ENCODE measurements at places on chromosomes 1 and 21.

DNA sequence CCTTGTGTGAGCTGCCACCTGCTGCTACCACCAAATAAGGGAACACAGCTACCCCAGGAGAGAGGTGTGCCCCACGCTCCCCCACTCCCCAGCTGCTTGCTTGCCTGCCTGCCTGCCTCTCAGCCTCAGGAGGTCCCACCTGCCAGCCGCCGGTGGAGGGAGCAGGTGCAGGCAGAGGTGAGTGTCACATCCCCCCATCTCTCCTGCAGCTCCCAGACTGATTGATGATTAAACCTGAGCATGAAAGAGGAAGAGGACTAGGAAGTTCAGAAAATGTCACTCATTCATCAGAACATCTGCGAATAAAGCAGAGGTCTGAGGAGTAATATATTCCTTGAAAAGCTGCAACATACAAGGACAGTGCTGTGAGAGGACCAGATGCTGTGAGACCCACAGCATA is 58.6 kb upstream of the HIVEP3 start:
- DNase-seq: no peak

DNA sequence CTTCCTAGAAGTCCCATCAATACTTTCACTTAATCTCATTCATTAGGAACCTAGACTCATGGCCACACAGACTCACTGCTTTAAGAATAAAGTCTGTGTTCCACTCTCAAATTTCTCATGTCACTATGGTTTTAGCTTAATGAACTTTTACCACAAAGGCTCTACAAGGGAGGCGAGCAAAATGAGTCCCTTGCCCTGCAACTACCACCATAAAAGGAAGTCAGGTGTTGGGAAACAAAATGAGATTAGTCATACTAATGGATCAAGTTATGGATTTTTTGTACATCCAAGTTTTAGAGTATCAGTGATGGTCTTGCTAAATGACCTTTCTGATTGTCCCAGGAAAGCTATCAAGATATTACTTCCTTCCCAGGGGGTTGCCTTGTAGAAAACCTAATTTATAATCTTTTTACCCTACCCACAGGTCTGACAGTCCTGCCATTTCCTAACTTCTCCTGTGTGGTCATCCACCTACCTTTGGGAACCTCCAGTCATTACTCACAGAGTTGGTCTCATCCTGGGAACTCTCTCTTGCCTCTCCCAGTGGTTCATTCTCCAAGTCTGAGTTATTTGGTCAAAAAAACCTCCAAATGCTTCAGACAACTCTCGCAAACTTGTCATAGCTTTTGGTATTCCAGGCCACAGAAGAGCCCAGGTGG is 51.8 kb upstream of the SLC16A1 start:
- no peak for DNase-seq

GRCh38 chr1:39425151-39425550 is 66.3 kb upstream of the BMP8A start:
- no peak for DNase-seq

- no peak for DNase-seq
These were observed 27.3 kb downstream of the SPSB1 start for GRCh38 chr1:9319789-9320519.

DNA sequence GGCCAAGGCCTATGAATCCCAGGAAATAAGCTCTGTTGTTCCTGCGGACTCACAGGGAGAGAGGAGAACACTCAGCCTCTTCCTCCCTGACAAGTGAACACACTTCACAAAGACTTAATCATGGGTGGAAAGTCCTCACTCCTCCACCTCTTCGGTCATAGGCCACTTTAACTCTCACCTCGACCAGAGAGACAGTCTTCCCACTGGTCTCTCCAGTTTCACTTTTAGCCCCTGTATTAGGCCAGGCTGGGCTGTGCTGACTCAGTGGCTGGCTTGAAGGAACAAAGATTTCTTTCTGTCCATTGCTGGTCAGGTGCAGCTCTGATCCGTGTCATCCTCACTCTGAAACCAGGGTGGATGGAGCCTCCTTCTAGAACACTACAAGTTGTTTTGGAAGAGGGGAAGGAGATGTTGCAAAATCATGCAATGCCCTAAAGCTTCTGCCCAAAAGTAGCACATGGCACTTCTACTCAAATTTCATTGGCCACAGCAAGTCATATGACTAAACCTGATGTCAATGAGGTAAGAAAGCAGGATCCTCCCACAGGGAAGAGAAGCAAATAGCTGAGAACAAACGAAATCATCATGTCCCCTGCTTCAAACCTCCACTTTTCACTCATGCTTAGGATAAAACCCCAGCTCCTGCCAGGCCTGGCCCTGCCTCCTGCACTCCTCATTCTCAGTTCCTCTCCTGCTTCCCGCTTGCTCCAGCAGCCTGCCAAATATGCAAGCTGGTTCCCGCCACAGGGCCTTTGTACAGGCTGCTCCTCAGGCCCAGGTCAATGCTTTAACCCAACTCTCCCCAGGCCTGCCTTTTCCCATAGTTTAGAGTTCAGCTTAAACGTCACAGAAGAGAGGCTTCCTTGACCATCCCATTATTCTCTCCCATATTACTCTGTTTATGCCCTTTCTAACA is 150.5 kb upstream of the RUNX3 start:
- DNase-seq: no peak

DNA sequence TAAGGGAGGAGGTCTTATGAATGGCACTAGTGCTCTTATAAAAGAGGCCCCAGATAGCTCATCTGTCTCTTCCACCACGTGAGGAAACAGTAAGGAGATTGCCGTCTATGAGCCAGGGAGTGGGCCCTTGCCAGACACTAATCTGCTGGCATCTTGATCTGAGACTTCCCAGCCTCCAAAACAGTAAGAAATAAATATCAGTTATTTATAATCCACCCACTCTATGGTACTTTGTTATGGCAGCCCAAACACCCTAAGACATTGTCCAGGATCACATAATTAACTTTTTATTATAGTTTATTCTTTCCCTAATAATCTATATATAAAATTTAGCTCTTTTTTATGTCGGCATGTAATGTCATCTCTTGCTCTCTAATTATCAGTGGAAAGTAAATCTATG is 144.0 kb upstream of the IRF2BP2 start:
- DNase-seq: no peak

GRCh38 chr1:109634771-109635750 is 15.4 kb downstream of the AMPD2 start:
- DNase-seq: peak; percentile 26

DNA sequence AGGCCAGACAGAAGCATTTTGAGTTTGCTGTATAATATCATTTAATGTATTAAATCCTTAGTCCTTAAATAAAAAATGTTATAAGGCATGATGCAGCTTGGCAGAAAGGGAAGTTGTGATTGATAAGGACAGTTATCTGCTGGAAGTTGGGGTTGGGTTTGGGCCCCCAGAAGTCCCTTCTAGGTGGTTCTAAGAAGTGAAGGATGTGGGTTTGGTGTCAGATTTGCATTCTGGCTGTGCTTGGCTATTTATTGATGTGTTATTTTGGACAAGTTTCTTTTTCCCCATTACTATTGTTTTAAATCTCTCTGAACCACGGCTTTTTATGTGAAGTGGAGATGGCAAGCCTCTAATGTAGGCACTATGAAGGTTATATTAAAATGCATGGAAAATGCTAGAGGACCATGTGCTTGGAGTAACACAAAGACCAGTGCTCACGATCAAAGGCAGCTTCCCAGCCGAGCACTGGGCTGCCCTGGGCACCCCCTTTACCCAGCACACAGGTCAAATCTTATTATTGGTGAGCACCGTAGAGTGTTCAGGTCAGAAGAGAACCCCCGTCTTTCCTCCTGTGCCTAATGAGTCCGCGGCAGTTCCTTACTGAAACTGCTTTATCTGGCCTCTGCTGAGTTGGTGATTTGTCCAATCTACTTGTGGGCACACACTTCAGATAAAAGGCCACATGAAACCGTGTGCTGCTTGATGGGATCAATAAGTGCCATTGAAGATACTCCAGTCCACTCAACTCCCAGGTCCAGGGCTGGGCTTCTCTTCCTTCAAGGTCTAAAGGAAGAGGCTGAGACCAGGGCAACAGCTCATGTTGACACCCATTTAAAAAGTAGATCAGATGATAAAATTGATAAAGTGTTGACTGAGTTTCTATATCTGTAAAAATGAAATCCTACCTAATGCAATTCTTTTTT is 212.0 kb downstream of the PRDM2 start:
- DNase-seq: no peak

DNA sequence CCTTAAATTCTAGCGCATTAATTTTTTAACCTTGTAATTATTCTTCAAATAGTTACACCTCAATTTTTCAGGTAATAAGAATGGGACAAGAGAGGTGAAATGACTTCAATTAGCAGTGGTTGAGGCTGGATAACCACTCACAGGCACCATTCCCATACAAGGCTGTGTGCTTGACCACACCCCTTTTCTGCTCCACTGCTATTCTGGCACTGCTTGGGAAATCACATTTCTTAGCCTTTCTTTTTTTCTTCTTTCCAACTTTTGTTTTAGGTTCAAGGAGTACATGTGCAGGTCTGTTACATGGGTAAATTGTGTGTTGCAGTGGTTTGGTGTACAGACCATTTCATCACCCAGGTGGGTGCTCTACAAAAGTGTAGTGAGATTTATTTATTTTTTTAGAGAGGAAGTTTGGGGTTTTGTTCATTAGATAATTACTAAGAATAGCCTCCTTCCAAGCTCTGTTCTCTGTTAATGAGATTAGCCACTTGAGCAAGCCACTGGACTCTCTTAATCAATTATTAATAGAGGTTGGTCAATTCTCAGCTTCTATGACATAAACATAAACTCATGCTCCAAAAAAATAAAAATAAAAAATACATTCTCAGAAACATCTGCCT is 14.4 kb downstream of the ILDR2 start:
- no peak for DNase-seq

DNA sequence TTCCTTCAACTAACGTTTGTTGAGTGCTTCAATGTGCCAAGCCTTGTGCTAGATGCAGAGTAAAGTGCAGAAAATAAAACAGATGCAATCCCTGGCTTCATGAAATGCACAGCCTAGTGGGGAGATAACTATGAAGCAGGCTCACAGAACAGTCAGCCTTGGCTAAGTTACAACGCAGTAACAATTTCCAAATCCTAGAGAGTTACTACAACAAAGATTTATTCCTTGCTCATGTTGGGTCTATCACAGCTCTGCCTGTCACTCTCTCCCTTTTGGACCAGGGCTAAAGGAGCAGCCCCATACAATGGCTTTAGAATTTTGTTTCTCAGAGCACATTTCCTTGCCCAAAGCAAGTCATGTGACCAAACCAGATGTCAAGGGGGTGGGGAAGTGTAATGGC is 359.8 kb downstream of the ZNF326 start:
- no peak for DNase-seq

GRCh38 chr1:205435578-205436573 is 14.0 kb upstream of the LEMD1 start:
- DNase-seq: no peak

- DNase-seq: no peak
These were observed 70.3 kb upstream of the KLHDC7A start for GRCh38 chr1:18410407-18410806.

DNA sequence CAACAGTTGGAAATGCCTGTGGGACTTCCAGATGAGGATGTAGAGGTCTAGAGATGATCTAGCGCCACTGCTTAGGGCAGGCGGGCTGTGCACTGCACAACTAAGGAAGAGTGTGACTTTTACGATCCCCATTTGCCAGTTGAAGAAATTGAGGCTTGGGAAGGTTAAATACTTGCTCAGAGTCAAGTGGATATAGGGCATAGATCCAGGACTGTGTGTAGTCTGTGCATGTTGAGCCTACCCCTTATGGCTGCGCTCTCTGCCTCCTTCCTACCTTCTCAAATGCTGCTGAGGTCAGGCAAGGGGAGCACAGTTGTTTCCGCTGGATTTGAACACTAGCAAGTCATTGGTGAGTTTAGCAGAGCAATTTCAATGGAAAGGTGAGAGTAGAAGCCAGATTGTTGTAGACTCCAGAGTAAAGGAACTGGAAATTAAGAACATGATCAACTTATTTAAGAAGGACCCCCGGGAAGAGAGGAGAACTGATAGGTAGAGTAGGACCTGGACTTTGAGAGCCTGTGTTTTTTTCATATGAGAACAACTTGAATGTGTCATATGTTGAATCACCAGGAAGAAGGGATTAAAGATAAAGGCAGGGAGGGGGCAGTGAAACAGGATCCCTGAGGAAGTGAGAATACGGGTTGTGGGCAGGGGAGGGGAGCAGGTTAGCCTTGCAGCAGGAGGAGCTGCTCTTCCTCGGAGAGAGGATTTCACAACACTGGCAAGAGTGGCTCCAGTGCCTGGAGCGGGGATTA is 2.7 kb downstream of the CAPN2 start:
- DNase-seq: no peak

GRCh38 chr1:10160907-10161490 is 49.4 kb upstream of the KIF1B start:
- DNase-seq: no peak

DNA sequence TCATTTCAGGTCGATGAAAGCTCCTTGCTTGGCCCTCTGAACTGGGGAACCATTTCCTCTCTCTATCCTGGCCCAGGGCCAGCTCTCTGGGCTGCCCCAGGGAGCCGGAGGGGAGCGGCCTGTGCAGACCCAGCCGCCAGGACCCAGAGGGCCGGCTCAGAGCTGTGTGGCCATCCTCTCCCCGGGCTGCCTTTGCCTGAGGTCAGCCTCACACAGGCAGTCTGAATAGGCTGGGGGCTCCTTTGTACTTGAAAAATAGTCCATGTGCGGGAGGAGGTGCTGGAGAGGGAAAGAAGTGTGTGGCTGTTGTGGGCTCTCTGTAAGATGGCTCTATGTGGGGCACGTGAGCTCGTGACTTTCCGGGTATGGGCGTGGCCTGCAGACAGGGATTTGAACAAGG is 275.1 kb upstream of the VAMP3 start:
- no peak for DNase-seq

- DNase-seq: peak; percentile 72
These were observed 28.4 kb downstream of the JUN start for GRCh38 chr1:58755468-58755872.

- DNase-seq: no peak
These were observed 125.1 kb downstream of the CYYR1 start for GRCh38 chr21:26447932-26448475.

DNA sequence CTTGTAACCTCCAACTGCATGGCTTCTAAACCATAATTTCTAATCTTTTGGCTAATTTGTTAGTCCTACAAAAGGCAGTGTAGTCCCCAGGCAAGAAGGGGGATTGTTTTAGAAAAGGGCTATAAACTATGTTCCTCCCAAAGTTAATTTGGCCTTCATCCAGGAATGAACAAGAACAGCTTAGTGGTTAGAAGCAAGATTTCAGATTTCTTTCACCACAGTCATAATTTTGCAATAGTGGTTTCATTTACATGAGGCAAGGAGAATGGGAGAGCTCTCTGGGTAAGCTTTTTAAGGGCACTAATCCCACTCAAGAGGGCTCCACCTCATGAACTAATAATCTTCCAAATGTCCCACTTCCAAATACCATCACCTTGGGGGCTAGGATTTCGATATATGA is 1353.9 kb downstream of the NCAM2 start:
- no peak for DNase-seq

DNA sequence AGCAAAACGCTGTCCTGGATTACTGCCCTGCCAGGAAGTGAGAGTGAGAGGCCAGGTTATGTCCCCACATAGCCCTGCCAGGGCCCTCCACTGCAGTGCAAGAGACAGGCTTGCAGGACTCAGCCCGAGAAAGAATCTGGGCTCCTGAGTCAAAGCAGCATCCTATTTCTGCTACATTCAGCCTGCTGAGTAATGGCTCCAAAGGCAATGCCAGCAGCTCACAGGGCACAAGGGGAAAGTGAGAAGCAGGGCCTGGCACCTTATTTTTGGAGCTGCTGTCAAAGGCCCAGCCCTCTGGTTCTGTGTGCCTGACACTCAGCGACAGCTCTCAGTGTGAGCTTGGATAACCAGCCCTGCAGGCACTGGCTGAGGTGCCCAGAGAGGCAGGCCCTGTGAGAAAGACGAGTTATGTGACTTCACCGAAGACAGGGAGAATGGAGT is 83.9 kb downstream of the DTL start:
- no peak for DNase-seq

GRCh38 chr1:21633992-21634805 is 35.0 kb downstream of the RAP1GAP start:
- DNase-seq: no peak

Measured in activated T-cell treated with anti-CD3 and anti-CD28 coated beads, Interleukin-2, amount 50 U/mL, for 48 hours (primary cell).